AG04450 (cell line): ENCODE measurements at places on chromosomes 3 and 15.

- peak; percentile 66 for DNase-seq
Measured at GRCh38 chr15:38864827-38865581, 300.4 kb upstream of the RASGRP1 start.

- DNase-seq: no peak
Measured at GRCh38 chr3:10646531-10647335, 141.3 kb upstream of the ATP2B2 start.

GRCh38 chr3:46318207-46318927 lies 35.5 kb upstream of the CCR2 start:
- no peak for DNase-seq

GRCh38 chr15:98737721-98738120 lies 89.4 kb downstream of the IGF1R start:
- DNase-seq: no peak

GRCh38 chr3:172606021-172606420 lies 82.8 kb upstream of the TNFSF10 start:
- no peak for DNase-seq

DNA sequence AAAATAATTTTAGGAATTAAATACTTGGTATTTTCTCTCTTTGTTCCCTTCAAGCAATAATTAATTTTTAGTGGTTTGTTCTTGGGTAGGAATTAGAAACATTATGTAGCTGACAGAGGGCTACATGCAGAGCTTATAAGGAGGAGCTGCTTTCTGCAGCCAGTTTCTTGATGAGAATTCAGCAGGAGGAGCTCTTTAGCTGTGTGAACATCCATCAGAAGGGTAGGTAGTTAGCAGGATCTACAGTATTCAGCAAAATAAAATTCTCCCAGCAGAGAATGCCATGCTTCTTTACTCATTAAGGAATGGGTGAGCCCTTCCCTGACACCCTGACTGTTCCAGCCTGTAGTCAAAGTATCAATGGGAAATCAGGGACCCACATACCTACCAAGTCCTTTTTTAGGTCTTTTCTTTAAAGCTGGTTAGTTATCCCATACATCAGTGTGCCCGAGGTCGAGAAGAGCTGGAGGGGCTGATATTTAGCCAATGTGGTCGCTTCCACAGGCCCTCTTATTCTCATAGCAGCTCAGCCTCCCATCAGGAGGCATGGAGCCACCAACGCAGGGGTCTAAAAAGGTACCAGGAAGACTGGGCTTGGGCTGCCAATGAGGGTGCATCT lies 54.0 kb downstream of the KCNAB1 start:
- DNase-seq: peak; percentile 13

DNA sequence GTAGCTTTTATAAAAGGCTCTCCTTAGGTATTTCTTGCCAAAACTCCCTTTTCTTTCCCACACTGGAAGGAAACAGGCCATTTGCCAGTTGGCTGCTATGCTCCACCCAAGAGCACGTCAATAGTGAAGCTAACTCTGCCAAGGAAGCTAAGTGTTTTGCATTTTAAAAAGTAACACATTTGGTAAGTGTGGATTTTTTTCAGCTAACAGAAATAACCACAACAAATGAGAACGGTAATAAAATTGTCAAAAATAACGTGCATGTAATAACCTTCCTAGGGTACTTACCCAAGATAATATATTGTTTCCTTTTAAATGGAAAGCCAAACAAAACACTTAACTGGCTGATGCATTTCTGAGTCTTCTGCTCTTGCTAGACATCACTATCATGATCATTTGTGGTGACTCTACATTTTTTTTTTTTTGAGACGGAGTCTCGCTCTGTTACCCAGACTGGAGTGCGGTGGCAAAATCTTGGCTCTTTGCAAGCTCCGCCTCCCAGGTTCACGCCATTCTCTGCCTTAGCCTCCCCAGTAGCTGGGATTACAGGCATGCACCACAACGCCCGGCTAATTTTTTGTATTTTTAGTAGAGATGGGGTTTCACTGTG lies 4.6 kb downstream of the DPP8 start:
- DNase-seq: no peak

DNA sequence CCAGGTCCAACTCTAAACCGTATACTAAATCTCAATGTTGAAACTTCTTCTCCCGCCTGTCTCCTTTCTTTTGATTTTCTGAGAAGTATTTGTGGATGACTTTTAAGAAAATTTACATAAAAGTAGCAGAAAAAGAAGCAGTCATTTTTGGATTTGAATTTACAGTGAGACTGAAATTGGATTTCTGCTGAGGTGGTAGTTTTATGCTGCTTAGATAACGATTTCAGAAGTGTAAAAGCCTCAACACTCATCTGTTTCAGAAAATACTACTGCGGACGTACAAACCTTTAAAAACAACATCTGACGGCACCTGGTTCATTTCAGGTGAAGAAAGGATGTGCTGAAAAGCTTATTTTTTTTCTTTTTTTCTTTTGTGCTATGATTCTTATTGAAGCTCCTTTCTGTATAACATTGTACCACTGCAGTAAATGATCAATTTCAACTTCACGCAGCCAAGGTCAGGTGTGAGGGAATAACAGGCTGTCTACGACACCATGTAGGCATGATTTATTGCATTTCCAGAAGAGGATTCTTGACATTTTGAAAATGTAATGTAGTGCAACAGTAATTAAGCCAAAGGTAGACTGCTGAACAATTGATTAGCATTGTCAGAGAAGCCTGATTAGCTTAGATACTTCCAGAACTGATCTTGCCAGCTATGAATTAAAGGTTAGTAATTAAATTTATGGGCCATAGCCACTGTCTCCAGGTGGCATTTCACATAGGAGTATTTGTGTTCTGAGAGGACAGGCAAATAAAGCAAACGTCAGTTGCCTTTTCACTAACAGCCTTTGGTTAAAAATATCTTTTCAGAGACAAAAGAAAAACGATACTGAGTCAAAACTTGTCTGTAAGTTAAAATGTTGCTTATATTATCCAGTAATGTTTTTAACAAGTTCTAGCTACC lies 134.6 kb upstream of the KBTBD8 start:
- DNase-seq: no peak

GRCh38 chr3:2783261-2783660 lies 326.9 kb downstream of the IL5RA start:
- no peak for DNase-seq

GRCh38 chr15:59420986-59421618 lies 16.9 kb upstream of the FAM81A start:
- no peak for DNase-seq

DNA sequence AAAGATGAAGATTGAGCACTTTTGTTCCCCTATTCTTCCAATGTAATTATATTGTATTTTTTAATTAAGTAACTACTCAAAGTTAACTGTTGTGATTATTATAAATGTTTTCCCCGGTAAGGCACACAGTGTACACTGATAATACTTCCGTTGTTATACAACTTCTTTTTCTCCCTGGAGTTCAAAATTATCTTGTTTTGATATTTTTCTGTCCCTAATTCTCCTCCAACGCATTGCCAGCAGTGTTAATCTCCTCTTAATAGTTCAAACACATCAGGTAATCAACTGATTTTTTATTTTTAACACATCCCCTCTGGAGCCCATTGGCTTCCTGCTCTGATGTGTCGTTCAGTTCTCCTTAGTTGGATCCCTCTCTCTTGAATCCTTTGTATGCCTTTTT lies 32.3 kb upstream of the MFSD1 start:
- no peak for DNase-seq

- no peak for DNase-seq
Measured at GRCh38 chr3:149902498-149903139, 68.1 kb downstream of the PFN2 start.

GRCh38 chr15:36658312-36658711 lies 78.9 kb downstream of the CDIN1 start:
- no peak for DNase-seq

- DNase-seq: no peak
Measured at GRCh38 chr3:98185180-98185579, 18.7 kb downstream of the OR5H15 start.

- no peak for DNase-seq
Measured at GRCh38 chr3:113242096-113242581, 30.8 kb downstream of the BOC start.

DNA sequence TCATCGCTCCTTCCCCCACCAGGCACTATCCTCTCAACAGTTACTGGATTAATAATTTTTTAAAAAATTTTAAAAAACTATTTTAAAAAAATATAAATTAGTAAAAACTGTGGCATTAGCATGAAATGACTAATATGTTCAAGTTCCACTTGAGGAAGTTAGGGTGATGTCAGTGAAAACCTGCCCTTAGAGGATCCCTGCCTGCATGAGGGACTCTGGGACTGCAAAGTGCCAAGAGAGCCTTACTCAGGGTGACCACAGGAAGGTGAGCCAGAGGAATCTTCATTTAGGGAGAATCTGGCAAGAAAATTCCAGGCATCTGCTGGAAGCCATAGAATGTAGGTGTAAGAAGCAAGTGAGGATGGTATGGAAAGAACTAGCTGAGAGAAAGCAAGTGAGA lies 157.7 kb upstream of the BCL6 start:
- no peak for DNase-seq

DNA sequence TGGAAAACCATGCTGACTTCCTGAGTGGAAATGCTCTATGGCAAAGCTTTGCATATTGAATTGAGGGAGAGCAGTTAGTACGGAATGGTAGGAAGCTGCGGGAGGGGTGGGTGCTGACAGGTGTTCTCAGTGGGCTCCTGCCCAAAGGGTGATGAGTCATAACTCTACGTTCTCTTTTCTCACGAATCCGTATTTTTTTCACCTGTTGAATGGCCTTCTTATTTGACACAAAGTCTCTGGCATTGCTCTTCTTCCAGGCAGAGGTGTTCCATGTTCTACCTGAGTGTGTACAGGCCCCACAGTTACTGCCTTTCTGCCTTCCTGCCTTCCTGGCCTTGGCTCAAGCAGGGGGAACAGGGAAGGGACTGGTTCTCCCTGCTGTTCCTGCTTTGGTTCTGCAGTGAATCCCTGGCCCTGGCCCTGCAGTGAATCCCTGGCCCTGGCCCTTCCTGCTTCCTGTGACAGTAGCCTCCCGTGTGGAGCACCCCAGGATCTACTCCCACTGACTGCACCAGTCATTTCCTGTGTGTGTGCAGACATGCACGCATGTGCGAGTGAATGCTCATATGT lies 31.9 kb downstream of the TRAK1 start:
- DNase-seq: no peak

DNA sequence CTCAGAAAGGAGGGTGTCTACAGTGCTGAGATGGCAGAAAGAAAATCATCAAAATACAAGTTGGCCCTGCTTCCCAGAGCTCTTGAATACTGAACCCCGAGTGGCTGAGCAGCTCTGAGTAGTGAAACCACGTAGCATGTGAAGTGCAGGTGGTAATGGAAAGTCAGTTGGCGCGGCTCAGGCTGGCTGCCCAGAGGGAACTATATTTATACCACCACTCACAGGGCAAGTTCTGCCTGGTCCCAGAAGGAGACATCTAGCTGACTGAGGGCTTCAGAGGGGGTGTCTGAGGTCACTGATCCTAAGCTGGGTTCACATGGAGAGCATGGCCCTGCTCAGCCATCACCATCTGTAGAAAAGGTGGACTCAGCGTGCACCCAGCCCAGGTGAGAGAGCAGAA lies 129.6 kb upstream of the AGBL1 start:
- DNase-seq: no peak

GRCh38 chr3:123503203-123503602 lies 54.3 kb upstream of the ADCY5 start:
- no peak for DNase-seq

DNA sequence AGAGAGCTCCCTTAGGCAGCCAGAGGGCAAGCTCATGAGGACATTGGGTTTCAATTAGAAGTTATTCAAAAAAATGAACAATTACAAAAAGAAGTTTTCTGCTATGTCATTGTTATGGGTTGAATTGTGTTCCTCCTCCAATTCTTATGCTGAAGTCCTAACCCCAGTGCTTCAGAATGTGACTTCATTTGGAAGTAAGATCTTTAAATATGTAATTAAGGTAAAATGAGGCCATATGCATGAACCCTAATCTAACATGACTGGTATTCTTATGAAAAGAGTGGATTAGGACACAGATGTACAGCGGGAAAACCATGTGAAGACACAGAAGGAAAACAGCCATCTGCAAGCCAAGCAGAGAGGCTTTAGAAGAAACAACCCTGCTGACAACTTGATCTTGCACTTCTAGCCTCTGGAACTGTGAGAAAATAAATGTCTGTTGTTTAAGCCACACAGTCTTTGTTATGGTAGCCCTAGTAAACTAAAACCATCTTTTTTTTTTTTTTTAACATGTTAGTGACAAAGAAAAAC lies 929.6 kb downstream of the EPHA3 start:
- DNase-seq: no peak

DNA sequence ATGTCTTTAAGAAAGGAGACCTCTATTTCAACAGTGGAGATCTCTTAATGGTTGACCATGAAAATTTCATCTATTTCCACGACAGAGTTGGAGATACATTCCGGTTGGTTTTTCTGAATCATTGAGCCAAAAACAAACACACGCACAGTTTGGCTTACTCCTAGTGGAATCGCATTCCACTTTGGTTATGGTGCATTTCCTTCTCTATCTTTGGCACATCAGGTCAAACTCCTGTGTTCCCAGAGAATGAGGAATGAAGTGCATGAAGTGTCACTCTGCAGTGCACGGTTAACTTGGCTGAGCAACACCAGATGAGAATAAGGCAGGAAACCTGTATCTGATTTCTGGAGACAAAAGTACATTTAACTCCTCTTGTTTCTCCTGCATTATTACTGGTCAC lies 38.5 kb downstream of the HDC start:
- peak; percentile 34 for DNase-seq

GRCh38 chr3:105758451-105758850 lies 110.4 kb downstream of the CBLB start:
- no peak for DNase-seq

- peak; percentile 47 for DNase-seq
Measured at GRCh38 chr3:186825294-186825821, 17.2 kb upstream of the ADIPOQ start.

- no peak for DNase-seq
Measured at GRCh38 chr3:49859576-49860305, 3.4 kb upstream of the TRAIP start.

DNA sequence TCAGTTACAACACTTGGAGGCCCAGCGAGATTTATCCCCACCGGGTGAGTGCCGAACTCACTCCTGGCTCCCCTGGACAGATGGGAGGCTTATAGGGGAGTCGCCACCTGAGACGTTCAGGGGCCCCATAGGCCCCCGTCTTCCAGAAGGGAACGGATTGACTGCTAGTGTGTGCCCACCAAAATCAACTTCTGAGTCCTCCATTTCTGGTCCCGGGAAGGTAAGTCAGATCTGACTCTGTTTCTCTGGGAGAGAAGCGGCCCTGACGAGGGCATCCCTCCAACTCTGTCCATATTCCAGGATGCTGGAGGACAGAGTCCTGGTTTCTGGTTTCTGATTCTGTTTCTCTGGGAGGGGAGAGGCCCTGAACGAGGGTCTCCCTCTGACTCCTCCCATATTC lies 44.3 kb downstream of the ZBTB11 start:
- DNase-seq: no peak

GRCh38 chr3:94374439-94375161 lies 311.7 kb downstream of the NSUN3 start:
- no peak for DNase-seq

DNA sequence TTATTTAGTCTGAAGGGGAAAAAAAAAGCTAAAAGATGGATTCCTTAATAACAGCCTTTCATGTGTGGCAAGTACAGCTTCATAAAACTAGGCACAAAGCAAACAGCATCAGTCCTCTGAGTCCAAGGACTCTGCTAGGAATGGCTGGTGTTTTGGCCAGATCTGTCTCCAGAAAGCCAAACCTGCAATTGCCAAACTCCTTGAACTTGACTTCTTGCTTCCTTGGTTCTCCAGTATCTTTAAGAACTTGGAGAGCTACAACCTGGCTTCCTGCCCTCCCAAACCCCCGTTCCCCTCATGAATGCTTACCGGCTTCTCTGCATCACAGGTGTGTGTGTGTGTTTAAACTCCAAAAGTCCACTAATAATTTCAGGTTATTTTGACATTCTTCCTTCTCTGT lies 1.6 kb upstream of the PLOD2 start:
- DNase-seq: no peak
